ENCODE measurements at places on chromosomes 5 and 9.

- no peak for DNase-seq
Measured at GRCh38 chr9:105059252-105059651, 131.3 kb upstream of the ABCA1 start.

DNA sequence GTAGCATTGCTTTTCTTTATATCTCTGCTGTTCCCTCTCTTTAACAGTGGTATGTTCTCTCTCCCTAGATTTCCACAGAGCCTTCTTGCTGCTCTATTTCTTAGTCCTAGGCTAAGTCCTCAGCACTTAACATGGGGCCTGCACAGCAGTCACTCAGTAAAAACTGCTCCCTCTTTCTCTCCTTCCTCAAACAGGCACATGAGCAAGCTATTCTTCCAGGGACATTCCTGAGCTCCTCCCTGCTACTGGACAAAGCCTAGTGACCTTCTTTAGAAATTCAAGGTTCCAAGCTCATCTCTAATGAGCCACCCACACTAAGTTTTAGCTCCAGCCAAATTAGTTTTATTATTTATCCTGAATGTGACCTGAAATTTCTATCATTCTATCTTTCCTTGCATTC is 39.5 kb downstream of the TRIM32 start:
- DNase-seq: no peak

- no peak for DNase-seq
Measured at GRCh38 chr5:38921174-38921573, 75.4 kb downstream of the OSMR start.

DNA sequence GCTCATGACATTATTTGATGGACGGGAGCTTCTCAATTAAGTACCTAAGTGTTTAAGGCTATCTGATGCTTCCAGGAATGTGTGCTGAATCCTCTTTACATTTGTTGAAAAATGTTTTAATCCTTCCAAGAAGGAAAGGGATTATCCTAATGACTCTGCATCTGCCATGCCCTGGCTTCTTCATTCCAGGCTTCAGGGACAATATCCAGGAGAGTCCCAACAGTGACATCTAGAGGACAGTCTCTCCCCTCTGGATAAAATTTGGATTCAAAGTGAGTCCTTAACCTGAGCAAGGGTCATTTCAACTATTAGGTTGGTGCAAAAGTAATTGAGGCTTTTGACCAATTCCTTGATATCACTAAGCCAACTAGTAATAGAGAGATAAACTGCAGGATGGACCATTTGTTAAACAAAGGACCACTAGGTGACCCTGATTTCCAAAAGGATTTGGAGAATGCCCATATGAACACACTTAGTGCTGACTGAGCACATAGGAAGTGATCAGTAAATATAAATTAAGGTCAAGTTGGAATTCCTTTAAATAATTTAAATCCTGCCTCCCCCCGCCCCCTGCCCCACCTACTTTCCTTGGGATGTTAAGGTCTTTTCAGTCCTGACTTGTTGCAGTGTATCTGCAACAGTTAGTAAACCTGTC is 19.1 kb downstream of the TNFSF8 start:
- DNase-seq: peak; percentile 23

GRCh38 chr5:152092580-152092979 is 167.9 kb upstream of the GLRA1 start:
- no peak for DNase-seq

- no peak for DNase-seq
Measured at GRCh38 chr5:127187706-127188105, 102.9 kb upstream of the MEGF10 start.

- DNase-seq: no peak
Measured at GRCh38 chr5:142977363-142978051, 207.3 kb downstream of the ARHGAP26 start.

DNA sequence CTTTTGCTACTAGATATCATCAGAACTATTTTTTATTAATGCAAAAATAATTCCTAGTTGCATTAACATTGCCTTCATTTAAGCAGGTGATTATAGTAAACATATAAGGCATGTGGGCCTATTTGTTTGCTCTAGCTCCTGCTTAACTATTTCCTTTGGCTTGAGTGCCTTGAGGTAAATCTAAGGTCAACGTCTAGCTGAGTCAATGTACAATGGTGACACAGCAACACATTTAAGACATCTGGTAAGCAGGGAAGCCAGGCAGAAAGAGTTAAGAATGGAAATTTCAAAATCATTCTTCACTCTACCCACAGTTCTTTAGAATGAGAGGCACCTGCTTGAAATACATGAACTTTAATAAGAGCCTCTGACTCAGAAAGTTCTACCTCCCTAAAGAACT is 111.9 kb upstream of the FST start:
- no peak for DNase-seq

- DNase-seq: no peak
Measured at GRCh38 chr9:111250875-111251842, 78.9 kb downstream of the OR2K2 start.

- peak; percentile 77 for DNase-seq
Measured at GRCh38 chr5:173554989-173555705, 61.3 kb downstream of the BOD1 start.

GRCh38 chr9:128675382-128675781 is 13.6 kb upstream of the SET start:
- no peak for DNase-seq

DNA sequence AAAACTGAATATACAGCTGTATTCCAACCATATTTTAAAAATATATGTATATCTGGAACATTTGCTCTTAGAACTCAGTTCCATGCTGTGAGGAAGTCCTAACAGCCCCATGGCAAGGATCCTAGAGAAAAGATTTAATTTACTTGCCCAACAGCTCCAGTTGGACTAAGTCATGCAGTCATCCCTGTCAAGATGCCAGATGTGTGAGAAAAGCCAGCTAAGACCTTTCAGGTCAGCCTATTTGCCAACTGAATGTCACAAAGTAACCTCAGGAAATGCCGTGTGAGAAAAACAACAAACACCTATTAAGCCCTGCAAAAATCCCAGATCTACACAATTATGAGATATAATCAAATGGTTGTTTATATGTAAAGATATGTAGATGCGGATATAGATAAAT is 416.3 kb downstream of the NR2F1-AS1 start:
- no peak for DNase-seq

DNA sequence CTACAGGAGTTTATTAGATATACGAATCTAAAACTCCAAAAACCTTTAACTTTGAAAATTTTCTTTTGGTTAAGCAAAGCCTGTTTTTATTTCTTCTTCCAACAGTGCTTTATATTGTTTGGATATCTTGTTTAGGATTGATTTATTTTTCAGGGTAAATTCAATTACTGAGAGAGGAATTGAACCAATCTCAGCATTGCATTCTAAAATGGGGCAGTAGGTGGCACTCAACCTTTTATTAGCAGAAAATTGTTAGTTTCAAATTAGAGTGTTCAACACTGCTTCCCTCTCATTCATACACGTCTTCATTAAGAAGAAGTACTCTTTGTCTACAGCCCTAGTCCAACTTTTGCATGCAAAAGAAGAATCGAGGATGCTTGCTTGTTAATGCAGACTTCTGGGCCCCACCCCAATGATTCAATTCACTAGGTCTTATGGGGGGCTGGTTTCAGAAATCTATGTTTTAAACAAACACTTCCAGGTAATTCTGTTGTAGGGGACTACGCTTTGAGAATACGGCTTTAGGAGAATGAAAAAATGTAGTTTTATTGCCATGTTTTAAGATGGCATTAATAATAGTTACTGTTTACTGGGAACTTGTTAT is 26.6 kb downstream of the MRPL22 start:
- DNase-seq: no peak

- no peak for DNase-seq
Measured at GRCh38 chr5:167939686-167940085, 351.8 kb upstream of the WWC1 start.

DNA sequence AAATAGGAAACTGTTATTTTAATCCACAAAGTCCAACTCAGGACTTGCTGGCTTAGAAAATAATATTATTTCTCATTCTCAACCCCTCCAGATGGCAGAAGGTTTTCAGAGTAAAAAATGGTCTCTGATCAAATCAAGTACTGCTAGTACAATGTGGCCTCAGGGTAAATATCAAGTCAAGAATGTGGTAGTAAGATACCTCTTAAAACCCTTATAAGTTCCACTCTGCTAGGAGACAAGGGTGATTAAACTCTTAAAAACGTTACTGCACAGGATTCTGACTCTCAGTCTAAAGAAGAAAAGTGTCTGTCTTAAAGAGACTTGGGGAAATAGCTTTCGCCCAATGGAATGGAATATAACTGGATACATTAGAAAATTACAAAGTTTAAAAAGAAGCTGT is 120.8 kb upstream of the PDE4D start:
- no peak for DNase-seq

DNA sequence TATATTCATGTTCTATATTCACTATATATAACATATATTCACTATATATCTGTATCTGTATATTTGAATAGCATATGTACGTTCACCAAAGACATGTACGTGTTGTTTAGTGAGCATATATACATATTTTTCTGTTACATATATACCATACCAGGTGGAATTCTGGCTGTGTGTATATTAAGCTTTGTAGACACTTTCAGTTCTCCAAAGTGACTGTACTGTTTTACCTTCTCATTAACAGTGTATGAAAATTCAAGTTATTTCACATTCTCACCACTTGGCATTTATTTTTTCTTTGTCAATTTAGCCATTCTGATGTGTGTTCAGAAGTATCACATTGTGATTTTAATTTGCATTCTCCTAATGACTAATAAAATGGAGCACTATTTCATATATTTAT is 52.2 kb downstream of the DROSHA start:
- DNase-seq: no peak

GRCh38 chr5:173615884-173616576 is 420 bp downstream of the BOD1 start:
- peak; percentile 67 for DNase-seq

DNA sequence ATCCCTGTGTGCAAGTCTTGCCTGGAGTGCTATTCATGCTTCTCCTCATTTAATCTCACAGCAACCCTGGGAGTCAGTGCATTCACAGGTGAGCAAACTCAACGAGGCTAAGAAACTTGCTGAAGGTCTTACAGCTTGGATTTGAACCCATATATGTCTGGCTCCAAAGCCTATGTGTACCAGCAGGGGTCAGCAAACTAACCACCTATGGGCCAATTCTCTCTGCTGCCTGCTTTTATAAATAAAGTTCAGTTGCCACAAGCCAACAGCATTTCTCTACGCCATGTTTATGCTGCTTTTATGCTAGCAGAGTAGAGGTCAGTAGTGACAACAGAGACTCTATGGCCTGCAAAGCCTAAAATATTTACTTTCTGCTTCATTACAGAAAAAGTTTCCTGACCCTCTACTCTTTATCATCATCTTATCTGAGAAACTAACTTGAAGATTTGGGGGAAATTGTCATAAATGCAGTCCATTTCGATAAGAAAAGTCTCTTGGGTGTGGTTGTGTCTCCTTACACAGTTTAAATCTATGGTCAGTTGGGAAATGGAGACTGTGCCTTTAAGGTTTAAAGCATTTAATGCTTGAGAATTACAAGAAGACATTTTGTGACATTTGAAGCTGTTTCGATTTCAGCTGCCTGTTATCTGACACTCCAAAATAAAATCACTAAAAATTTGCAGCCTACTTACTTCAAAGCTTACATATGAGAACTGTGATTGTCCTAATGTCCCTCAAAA is 137.7 kb downstream of the PRELID2 start:
- DNase-seq: no peak

DNA sequence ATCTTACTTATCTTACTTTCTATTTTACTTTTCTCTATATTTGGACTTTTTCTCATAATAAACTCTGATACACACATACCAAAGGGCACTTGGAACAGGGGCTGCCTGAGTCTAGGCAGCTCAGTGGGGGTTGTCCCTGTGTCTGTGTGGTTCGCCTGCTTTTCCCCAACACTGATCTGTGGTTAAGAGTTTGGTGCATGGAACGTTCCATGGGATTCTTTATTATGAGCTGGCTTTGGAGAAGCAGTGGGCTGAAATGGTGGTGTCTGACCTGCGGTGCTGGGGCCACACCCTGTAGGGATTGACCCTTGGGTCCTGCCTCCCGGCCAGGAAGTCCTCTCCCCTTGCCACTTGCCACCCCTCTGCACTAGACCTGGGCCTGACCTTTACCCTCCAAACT is 47.4 kb downstream of the ANKRD33B start:
- DNase-seq: no peak

DNA sequence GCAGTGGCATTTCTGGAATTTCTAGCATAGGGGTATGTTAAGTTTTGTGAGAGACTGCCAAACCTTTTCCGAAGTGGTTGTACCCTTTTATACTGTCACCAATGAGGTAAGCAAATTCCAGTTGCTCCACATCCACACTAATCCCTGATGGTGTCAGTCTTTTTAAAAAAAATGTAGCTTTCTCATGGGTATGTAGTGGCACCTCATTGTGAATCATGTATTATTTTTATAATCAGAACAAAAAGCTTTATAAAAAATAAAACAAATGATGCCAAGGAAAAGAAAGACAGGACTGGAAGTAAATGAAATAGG is 93.4 kb upstream of the CLINT1 start:
- DNase-seq: no peak

DNA sequence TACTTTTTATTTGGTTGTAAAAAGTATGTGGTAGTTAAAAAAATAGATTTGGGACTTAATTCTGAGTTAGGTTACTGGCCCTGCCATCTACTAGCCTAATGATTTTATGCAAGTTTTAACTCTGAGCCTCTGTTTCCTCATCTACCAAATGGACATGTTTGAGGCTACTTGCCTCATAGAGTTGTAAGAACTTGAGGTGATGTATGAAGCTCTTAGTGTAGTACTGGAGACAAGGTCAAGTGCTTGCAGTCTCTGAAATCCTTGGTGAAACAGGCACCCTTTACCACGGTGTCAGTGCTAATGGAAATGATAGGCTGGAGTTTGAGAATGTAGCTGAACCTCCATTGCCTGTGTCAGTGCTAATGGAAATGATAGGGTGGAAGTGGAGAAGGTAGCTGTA is 15.3 kb downstream of the GPR107 start:
- DNase-seq: no peak

DNA sequence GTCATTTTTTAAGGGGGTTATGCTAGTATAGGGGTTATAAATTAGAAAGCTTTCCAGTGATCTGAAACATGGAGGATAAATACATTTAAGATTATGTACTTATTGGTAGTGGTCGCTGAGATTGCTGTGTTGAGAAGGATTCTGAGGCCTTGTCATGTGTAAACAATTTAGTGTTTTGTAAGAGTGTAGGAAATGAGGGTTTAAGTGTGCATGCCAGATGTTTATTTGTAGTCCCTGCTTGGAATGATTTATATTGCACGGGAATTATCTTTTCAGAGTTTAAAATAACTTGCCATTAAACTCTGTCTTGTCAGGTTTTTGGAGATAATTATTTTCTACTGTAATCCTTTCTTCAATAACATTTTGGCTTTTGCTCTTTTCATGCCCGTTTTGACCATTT is 19.4 kb downstream of the ZNF618 start:
- no peak for DNase-seq

GRCh38 chr5:58284886-58285285 is 175.0 kb downstream of the PLK2 start:
- DNase-seq: no peak

DNA sequence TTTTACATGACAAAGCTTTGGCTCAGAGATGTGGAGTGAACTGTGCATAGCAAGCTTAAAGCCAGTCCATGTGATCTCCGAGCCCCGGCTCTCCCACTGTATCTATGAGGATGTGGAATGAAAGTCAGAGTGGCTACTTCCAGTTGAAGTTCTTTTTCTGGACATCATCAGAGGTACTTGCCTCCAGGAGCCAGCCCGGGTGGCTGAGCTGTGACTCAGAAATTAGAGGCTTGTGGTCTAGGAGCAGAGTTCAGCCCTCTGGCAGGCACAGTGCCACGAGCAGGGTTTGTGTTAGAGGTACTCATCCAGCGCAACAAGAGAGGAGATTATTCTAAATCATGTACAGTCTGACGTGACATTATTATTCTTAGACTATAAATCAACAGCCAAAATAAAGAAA is 322.5 kb downstream of the CDK5RAP2 start:
- DNase-seq: no peak

Measured in nucleus accumbens (tissue), 56 donors.